ENCODE measurements at places on chromosomes 11 and 22. TPM values are rescaled to one million over a fixed set of nuclear protein-coding genes. Genes with fewer than 3 reads are reported as not detected.

PGA4 gene
- not detected for total RNA-seq

C11orf16 gene
- total RNA-seq: not detected

CEP126 gene
- 1.7 TPM for total RNA-seq

KCNJ5 gene
- 0.07 TPM for total RNA-seq

SPDYC gene
- not detected for total RNA-seq

SCUBE1 gene
- total RNA-seq: 0.10 TPM

FAM227A gene
- 0.49 TPM for total RNA-seq

OR51B5 gene
- 0.39 TPM for total RNA-seq

SEC14L2 gene
- total RNA-seq: 15.8 TPM

MMP13 gene
- total RNA-seq: not detected

APOL2 gene
- 38.3 TPM for total RNA-seq

POU2AF3 gene
- not detected for total RNA-seq

CHADL gene
- 1.2 TPM for total RNA-seq

SLC7A4 gene
- total RNA-seq: 0.14 TPM

IGSF9B gene
- total RNA-seq: 101 TPM

SYCE3 gene
- not detected for total RNA-seq

PRR33 gene
- total RNA-seq: 0.12 TPM

BIRC3 gene
- total RNA-seq: 114 TPM

DNA sequence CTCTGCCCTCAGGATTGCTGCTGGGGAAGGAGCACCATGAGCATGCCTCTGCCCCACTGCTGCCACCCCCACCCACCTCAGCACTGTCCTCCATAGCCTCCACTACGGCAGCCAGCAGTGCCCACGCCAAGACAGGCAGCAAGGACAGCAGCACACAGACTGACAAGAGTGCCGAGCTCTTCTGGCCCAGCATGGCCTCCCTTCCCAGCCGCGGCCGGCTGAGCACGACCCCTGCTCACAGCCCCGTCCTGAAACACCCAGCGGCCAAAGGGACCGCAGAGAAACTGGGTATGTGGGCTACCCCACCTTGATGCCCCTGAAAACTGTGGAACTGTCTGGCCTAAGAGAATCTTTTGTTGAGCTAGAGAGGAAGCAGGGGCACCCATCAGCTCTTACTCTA, 101.0 kb downstream of the AMOTL1 start:
- no peak for DNase-seq

DNA sequence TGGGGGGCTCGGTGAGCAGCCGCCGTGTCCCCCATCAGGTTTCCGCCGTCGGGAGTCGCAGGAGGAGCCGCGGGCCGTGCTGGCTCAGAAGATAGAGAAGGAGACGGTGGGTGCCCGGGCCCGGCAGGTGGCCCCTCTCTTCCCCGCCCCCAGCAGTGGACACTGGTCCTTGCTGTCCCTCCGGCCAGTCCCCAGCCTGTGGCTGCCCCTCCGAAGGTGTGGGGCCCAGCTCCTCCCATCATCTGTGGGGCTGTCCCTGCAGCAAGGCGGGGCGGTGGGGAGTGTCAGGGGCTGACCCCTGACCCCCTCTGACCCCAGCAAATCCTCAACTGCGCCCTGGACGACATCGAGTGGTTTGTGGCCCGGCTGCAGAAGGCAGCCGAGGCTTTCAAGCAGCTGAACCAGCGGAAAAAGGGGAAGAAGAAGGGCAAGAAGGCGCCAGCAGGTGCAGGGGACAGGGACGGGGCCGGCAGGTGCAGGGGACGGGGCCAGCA, 15.3 kb downstream of the EPS8L2 start:
- DNase-seq: no peak

GRCh38 chr11:35583843-35584242, 34.4 kb upstream of the FJX1 start:
- DNase-seq: no peak

DNA sequence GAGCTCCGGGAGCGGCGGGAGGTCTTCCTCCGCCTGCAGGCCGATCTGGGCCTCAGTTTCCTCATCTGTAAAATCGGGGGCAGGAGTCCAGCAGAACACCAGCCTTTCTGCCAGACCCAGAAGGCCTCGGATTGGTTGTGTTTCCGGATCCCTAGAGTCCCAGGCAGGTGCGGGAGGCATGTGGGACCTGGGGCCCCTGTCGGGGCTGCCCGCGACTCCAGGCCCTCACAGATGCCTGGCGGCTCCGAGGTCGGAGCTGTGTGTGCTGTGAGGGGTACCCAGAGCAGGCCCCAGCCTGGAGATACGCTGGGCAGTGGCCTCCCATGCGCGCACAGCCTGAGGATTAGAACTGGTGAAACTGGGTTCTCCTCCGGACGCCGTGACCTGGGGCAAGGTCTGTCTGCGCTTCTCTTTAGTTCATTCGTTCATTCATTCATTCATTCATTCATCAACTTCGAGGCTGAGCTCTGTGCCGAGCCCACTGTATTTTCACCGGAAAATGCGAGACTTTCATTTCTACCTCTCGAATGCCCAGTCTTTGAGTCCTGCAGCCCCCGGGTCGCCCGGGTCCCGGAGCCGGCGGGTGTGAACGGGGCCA, 24.6 kb downstream of the FLRT1 start:
- DNase-seq: no peak

GRCh38 chr11:8684600-8685290, 2.2 kb downstream of the RPL27A start:
- no peak for DNase-seq

- DNase-seq: no peak
Observed at GRCh38 chr11:35337914-35338305, 81.4 kb downstream of the SLC1A2 start.

DNA sequence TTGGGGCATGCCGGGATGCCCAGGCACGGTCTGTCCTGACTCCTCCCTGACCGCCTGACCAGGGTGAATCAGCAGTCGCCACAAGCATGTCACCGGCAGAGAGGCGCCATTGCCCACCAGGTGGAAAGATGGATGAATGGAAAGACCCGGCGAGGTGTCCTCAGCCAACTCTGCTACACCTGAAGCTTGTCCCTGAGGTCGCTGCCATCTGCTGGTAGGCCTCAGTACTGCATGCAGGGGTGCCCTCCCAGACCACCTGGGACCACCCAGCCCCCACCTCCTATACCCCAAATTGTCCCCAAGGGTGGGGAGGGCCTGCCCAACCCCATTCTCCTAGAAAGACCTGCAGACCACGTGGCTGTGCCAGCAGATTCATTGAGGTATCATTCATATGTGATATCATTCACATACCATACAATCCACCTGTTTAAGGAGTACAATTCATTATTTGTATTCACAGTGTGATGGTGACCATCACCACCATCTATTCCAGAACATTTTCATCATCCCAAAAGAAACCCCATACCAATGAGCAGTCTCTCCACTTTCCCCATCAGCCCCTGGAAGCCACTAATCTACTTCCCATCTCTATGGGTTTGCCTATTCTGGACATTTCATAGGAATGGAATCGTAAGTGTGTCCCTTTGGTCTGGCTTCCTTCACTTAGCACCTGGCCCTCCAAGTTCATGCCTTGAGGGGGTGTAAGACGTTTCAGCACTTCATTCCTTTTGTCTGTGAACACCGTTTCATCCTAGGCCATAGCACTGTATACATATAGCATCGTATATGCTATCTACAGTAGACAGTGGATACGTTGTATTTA, 17.5 kb downstream of the FGF3 start:
- peak; percentile 17 for DNase-seq

- DNase-seq: no peak
Observed at GRCh38 chr11:131867457-131868257, 497.2 kb downstream of the NTM start.

- no peak for DNase-seq
Observed at GRCh38 chr11:13160346-13160745, 117.2 kb upstream of the BMAL1 start.

GRCh38 chr11:118530683-118531596, at the start of gene TMEM25:
Gene TMEM25 (plus strand): TSS chr11:118531192. CDS start chr11:118531802, 610 bp downstream.
- DNase-seq: peak; percentile 56

DNA sequence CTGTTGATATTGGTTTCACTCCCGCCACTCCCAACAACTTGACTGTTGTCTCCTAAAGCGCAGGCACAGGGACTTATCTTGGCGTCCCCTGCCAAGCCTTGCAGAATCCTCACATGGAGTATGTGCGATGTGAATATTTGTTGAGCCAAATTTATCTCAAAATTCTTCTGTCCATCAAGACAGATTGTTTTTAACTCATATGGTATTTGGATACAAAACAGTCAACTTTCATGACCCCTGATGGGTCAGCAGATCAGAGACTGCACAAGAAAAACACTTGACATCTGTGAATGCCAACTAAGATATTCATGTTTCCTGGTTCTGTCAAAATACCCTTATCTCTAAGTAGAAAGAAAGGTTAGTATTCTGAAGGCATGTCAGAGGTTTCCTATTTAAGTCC, 221.7 kb upstream of the BLID start:
- DNase-seq: no peak

GRCh38 chr11:33055375-33055774, 16.0 kb downstream of the TCP11L1 start:
- no peak for DNase-seq

DNA sequence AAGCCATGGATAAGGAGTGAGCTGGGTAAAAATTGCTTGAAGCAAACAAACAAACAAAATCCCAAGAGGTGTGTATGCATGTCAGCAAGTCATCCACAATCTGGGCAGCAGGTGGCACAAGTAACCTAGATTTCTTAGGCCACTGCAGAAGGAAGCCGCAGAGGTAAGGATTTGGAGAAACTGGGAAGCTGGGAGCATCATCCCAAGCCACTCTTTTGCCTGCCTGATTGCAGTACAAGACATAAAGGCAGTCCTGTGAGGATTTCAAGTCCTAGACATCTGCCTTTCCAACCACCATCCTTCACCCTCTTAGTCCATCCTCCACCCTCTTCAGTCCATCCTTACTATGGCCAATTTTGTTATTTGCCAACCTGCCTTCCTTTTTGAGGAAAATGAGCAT, 67.2 kb upstream of the BMAL1 start:
- DNase-seq: no peak

DNA sequence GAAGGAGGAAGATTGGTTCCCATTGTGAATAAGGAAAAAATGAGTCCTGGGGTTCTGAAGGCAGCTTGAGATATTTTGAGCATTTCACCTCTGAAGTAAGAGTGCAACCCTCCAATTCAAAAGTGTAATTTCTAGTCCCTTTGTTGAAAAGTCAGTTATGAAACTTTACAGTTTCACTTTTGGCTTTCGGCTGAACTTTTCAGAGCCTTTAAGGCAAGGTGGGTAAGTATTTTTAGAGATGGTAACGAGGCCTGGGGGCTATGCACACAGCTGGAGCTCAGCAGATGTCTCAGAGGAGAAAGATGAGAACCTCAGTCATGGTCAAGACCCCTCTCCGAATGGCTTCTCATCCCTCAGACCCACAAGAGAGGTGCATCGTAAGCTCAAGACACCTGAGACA, 267.6 kb downstream of the KIRREL3 start:
- DNase-seq: no peak

GRCh38 chr22:45254789-45255278, 14.1 kb upstream of the KIAA0930 start:
- DNase-seq: no peak

GRCh38 chr11:95442531-95443050, 211.6 kb upstream of the SESN3 start:
- DNase-seq: no peak

GRCh38 chr11:86623041-86623621, 49.3 kb downstream of the ME3 start:
- no peak for DNase-seq

GRCh38 chr11:11157185-11157584, 195.9 kb downstream of the CSNK2A3 start:
- peak; percentile 62 for DNase-seq

- no peak for DNase-seq
Observed at GRCh38 chr11:103528046-103528445, 418.8 kb downstream of the DYNC2H1 start.

- DNase-seq: no peak
Observed at GRCh38 chr11:107705027-107705426, 6.8 kb downstream of the SLN start.

GRCh38 chr22:31223786-31224191, 11.7 kb downstream of the LIMK2 start:
- no peak for DNase-seq

DNA sequence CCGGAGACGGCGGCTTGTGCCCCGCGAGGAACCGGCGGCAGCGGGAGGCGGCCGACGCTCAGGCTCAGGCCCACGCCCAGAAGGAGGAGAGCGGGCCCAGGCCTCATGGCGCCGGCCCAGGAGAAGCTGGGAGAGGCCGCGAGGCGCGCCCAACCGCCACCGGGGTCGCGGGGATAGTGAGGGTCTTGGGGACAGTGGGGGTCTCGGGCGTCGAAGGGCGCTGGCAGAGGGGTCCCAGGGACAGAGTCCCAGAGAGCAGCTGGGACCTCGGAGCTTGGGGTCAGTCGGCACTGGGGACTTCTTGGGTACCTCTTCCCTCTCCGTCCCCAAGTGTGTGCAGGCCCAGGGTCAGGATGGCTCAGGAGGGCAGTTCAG, at the start of gene PKDREJ:
PKDREJ (minus strand) TSS at position 128 of the 375 bp plus-strand sequence; CDS start at position 107, 21 bp downstream.
- no peak for DNase-seq

DNA sequence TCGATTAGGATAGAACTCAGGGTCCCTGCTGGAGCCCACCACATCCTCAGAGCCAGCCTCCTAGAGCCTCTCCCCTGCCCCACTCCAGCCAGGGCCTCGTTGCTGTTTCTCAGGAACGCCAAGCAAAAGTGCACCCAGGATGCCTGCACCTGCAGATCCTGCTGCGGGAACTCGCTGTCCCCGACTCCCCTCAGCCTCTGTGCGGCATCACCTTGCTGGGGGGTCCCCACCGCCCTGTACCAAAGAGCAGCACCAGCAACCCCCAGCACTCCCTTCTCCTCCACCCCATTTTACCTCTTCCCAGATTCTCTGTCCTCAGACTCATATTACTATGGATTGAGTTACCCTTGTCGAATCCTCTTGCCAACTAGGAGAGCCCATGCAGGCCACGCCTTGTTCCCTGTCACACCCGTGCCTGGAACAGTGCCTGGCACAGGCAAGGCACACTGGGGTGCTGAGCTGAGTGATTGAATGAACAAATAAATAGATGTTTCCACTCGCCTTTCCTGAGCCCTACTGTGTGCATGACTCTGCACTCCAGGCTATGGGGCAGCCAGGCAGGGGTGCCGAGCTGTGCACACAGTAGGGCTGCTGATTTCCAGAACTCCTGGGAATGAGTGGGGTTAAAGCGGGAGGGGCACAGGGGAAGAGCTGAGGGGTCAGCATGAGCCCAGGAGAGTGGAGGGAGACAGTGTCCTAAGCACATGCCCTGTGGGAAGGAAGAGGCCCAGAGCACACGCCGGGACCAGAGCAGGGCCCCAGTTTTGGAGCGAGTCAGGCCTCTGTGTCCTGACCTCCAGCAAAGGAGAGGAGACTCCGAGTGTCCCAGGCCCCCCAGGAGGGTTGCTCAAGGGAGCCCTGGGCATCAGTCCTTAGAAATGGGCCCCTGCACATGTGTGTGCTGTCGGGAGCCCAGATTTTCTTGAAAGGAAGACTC, 44.3 kb downstream of the LINC01488 start:
- no peak for DNase-seq
